ENCODE measurements at places on chromosomes 7 and 10.
A peak's percentile ranks its signal among the peaks of the same experiment; 100 is the strongest.

DNA sequence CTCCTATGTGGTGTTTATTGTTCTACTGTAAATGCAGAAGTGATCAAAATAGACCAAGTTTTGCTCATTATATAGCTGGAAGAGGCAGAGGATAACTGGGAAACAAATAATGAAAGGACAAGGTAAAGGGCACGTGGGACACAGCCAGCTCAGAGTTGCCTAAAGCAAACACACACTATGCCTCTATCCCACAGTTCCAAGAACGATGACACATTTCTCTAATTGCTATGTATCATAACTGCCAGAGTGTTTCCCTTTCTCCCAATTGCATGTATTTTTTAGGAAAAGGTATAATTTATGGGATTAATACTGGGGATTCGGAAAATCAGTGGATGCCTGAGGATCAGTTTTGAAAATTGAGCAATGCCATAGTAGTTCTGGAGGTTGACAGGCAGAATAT, 49.0 kb downstream of the CCDC71L start:
- no peak for DNase-seq

- DNase-seq = no peak
These were observed 154.3 kb downstream of the ELAPOR2 start for GRCh38 chr7:86904949-86905834.

DNA sequence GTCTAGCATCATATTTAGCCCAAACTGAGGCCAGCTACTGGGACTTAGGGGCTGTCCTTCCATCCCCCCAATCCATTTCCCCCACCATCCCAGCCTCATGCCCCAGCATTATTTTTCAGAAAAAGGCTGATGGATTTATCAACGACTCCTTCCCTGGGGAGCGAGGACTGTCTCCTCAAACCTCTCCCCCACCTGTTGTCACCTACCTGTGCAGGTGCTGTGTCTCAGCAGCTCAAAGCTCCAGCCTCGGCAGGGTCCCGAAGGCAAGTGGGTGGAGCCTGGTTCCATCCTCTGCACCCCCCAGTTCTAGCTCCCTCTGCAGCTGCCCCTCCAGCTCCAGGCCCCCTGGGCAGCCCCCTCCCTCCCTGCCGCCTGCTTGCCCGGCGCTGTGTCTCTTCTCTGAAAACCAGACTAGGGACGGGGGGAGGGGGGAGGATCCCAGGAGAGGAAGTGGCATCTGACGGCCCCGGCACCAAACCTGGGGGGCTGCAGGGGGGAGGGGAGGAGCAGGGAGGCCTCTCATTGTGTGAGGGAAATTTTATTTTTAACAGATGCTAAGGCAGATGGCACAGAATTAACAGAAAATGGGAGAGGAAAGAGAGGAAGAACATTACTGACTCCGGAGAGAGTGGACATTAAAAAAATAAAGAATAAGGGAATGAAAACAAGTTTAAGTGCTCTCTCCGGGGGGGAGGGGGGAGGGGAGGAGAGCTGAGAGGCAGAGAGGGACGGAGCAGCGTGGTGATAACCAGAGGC, 61.7 kb upstream of the PAX2 start:
- no peak for DNase-seq

DNA sequence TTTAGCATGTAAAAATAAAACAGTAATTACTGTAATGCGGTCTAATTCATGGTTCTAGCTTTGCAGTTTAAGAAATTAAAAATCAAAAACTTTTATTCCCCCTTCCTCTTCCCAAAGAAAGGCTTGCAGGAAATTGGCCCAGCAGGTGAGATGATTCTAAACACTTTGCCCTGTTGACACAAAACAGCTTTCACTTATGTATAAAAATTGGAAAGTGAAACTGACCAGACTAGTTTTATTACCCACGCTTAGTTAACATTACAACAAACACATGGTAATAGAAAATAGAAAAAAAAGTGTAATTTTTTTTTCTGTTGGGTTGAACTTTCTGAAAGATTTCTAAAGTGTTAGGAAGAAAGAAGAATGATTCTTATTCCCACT, 1.2 kb upstream of the CCDC6 start:
- DNase-seq = peak; percentile 52
